ENCODE measurements at places on chromosomes 4 and X.
A peak's percentile ranks its signal among the peaks of the same experiment; 100 is the strongest.

- DNase-seq, result no peak
Measured at GRCh38 chr4:125827696-125828052, 512.9 kb downstream of the FAT4 start.

DNA sequence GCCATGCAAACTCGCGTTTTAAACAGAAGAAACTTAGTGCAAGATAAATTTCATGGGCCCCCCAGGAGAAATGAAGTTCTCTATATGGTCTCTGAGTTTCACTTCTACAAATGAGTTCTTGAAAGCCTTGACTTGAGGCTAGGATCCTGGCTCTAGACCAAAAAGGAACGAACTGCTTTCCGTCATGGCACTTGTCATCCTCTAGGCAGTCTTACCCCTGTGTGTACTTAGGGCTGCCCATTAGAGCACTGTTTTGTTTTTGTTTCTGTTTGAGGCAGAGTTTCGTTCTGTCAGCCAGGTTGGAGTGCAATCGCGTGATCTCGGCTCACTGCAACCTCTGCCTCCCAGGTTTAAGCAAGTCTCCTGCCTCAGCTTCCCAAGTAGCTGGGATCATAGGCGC lies 29.0 kb downstream of the RNF4 start:
- no peak for DNase-seq

DNA sequence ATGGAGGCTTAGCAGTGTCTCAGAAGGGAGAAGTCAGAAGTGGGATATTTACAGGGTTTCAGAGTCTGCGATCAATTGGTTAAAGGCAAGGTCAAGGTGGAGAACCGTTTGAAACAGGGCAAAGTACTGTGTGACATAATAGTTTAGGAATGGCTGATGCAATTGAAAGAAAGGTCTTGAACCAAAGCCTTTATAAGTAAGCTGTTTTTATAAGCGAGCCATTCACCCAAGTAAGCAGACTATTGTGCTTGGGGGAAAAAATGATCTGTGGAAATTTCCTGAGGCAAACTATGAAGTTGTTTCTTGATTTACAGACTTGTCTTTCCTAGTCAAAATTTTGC lies 327.3 kb downstream of the CAMK2D start:
- peak; percentile 93 for DNase-seq

GRCh38 chr4:158811704-158812103 lies 42.9 kb downstream of the FNIP2 start:
- DNase-seq, result peak; percentile 54

DNA sequence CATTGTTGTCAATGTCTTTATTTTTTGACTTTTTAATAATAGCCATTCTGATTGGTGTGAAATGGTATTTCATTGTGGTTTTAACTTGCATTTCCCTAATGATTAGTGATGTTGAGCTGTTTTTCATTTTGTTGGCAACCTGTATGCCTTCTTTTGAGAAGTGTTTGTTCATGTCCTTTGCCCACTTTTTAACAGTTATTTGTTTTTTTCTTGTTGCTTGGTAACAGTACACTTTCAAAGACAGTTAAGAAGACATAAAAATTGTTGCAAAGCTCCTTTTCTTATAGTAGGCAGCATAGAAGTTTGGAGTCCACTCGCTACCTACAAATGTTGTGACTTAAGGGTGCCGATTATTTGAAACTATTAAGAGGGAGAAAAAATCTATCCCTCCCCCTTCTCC lies 48.7 kb upstream of the SLC7A11 start:
- DNase-seq, result no peak

- peak; percentile 84 for DNase-seq
Measured at GRCh38 chr4:39977489-39978377, at the start of gene PDS5A. PDS5A (minus strand) TSS chr4:39977911; CDS start chr4:39976577, 1,334 bp downstream.

DNA sequence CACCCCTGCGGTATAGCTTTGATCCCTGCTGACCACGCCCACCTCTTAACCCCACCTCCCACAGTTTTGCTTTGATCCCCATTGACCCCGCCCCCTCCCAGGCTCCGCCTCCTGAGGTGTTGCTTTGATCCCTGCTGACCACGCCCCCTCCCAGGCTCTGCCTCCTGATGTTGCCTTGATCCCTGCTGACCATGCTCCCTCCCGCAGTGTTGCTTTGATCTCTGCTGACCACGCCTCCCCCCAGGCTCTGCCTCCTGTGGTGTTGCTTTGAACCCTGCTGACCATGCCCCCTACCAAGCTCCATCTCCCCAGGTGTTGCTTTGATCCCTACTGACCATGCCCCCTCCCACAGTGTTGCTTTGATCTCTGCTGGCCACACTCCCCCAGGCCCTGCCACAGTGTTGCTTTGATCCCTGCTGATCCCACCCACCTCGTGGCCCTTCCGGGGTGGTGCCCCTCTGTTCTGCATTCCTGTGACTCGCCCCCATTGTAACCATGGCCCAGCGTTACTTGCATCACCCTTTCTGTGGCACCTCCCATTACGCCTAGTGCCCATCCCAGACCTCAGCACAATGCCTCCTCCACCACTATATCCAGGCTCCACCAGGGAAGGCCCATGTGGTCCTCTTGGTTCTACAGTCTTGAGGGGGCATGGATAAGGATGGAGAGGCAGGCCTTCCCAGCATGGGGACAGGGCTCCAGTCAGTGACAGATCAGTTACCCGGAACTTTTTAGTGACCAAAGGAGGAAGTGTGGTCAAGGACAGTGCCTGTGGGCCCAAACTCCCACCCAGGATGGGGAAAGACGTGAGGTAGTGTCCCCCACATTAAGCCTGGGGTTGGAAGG lies 70.8 kb downstream of the ADRA2C start:
- no peak for DNase-seq

DNA sequence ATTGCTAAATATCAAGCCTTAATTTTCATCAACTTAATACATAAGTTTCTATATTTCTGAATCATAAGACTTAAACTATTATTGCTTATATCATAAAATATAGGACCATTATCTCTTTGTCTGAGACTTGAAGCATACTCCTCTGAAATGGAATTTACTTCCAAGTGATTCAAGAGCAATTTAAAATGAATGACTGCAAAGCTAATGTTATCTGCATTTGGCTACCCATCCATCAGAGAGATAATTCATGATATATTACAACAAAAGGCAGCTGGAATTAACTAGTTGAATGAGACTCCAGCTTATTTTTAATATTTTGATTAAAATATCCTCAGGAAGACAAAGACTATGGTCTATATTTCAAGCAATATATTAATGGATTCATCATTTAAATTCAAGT lies 208.6 kb downstream of the UNC5C start:
- no peak for DNase-seq

- peak; percentile 93 for DNase-seq
Measured at GRCh38 chr4:38069271-38069760, 109.1 kb downstream of the PTTG2 start.

DNA sequence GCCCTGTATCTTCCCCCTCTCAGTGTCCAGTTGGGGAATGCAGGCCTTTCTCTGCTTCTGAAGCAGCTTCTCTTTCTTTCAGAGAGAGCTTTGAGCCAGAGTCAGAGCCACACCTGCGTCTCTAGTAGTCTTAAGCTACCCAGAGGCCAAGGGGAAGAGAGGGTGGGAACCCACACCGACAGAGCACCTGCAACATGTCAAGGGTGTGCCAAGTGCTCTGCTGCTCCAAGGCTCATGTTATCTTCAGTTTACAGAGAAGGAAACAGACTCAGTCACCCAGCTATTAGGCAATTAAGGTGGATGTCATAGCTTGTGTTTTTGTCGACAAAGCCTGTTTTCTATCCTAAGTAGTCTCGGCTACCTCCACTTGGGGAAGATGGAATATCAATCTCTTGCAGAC lies 22.7 kb upstream of the RNF212 start:
- DNase-seq, result peak; percentile 5

DNA sequence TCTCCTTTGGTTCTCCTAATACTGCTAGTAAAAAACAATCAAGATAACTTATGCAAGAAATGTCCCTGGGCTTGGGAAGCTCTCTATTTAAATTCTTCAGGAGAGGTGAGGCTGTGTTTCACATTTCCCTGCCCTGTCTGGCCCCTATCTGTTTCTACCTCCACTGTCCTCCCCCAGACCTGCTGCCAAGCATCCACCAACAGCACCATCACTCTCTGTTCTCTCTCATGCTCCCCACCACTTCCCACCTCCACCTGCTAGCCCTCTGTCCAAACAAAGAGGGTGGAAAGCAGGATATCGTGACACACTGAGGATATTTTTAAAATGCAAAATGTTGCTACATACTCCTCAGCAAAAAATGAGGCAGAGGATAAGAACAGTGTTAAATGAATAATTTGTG lies 88.4 kb upstream of the NAP1L5 start:
- no peak for DNase-seq

- DNase-seq, result peak; percentile 94
Measured at GRCh38 chr4:44726038-44726871, at the start of gene GNPDA2. GNPDA2 (minus strand) TSS chr4:44726556; CDS start chr4:44722207, 4,349 bp downstream.

GRCh38 chr4:48173056-48173991 lies 39.3 kb upstream of the TXK start:
- peak; percentile 15 for DNase-seq

DNA sequence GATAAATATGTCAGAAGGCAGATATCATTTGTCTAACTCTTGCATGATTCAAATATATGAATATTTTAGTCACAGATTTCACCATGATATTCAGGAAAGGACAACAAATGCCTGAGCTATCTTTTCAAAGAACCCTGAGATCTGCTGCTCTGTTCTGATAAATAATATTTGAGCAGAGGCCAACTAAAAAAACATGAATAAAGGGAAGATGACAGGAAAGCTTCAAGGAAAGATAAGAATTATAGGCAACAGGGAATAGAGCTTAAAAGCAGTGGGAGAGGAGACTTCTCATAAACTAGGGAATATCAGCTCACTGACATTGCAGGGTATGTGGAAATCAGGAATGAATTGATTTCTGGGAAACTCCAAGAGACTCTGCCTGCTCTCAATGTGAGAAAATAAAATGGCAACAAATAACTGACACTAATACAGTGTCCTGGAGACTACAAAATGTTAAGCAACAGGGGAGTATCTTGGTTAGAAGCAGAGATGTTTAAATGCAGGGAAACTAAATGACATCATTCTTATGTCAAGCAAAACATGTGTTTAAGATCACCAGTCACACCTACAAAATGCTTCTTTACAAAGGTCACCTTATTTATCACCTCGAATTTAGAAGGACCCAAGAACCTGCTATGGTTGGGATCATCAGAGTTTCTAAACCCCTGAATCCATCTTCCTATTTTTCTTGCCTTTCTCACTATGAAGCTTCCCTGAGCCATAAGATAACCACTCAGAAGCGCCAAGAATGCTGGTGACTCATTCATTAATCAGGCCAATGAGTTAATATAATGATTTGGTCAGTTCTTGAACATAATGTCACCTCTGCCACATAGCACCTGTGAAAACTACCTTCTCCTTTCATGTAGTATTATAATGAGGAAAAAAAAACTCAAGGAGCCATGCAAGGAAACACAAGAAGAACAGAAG lies 78.1 kb downstream of the NDST3 start:
- peak; percentile 5 for DNase-seq

Measured in cardiac fibroblast (primary cell).